ENCODE measurements at places on chromosomes 4 and X. TPM values are rescaled to one million over a fixed set of nuclear protein-coding genes. Genes with fewer than 3 reads are reported as not detected.

DNA sequence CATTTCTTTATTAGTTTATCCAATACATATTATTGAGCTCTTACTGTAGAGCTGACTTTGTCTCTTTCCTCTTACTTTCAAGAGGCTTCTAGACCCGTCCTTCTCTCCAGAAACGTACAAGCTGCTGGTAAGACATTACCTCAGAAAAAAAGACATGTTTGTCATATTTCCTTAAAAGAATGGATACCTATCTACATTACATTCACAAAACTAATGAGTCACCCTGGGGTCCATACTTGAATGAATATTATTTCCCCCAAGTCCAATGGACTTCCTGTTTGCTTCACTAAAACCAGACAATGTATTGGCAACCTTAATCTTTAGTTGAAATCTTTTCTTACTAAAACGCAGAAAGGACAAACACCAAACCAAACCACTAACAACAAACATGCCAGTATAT is 176.5 kb upstream of the CLNK start:
- H3K4me3 ChIP-seq: no peak overlapping the region
- H3K27me3 ChIP-seq: no peaks in the 10 kb centered on the region
- no peaks in the 10 kb centered on the region for H3K4me1 ChIP-seq
- DNase-seq: no peak
- no peak overlapping the region for H3K27ac ChIP-seq

GRCh38 chrX:2397229-2398063 is 103.3 kb downstream of the DHRSX start:
- H3K27ac ChIP-seq: no peak overlapping the region
- no peaks in the 10 kb centered on the region for H3K36me3 ChIP-seq
- DNase-seq: no peak
- no peaks in the 10 kb centered on the region for H3K27me3 ChIP-seq
- no peak overlapping the region for H3K4me3 ChIP-seq

- no peak overlapping the region for H3K27ac ChIP-seq
- no peaks in the 10 kb centered on the region for H3K36me3 ChIP-seq
- no peak for DNase-seq
- H3K27me3 ChIP-seq: no peaks in the 10 kb centered on the region
- no peaks in the 10 kb centered on the region for H3K4me1 ChIP-seq
These were observed 50.2 kb upstream of the FAM9A start for GRCh38 chrX:8851231-8851886.

Gene AMBN
- not detected for total RNA-seq

Gene SATL1
- not detected for total RNA-seq
